Thoracic aorta (tissue), 2 donors: ENCODE measurements at places on chromosomes 5 and 9.

- DNase-seq = no peak
These were observed 155.1 kb upstream of the ARRDC3 start for GRCh38 chr5:91538179-91538578.

- no peak for DNase-seq
These were observed 151.9 kb downstream of the MACROH2A1 start for GRCh38 chr5:135246923-135247795.

DNA sequence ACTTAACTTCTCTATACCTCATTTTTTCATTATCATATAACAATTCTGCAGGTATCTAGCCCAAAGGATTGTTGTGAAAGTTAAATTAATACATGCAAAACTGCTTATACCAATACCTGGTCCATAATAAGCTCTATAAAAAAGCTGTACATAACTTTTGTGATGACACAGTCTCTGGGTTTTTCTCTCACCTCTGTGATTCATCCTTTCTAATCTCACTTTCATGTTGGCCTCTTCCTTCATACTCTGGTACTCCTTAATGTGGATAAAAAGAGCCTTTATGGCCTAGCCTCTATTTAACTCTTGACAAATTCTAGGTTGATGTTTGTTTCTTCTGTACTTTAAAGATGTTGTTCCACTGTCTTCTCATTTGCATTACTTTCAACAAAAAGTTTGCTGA is 162.9 kb upstream of the ACOT12 start:
- no peak for DNase-seq

DNA sequence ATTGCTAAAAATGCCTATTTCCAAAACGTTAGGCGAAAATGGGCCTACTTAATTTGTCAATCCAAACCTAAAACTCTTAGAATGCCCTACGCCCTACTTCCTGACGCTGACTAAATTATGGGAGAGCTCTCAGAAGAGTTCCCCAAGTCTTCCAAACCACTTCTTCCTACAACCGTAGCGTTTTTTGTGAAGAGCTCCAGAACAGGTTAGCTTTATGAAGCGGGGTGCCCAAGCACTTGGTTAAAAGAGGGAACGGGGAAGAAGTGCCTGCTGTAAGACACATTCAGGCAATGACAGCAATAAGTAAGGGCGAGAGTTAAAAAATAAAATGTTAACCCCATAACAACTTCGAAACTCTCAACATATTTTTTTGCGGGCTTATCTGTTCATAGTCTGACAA is 2.8 kb downstream of the ELAVL2 start:
- no peak for DNase-seq

DNA sequence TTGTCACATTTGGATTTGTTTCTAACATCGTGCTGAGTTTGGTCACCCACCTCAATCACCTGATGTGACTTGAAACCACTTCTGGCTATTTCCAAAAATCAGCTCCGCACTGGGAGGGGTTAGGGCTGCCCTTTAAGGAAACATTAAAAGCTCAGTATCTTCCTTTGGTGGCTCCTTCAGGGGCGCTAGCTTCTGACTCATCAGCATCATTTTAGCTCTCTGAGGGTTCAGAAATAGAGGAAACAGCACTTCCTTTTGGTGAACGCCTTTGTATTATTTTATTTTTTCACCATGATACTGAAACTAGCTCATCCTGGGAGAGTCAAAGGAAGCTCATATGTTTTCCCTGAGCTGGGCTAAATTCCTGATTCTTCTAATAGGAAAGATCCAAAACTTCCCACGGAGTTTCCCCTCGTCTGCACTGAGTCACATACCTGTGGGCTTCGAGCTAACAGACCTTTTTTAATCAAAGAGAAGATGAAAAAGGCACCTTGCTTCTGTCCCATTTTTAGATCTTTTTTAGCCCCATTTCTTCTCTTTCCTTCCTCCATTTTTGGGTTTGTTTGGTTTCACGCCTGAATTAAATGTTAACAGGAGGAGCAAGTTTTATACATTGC is 48.2 kb downstream of the ROPN1L start:
- DNase-seq = no peak

GRCh38 chr5:1515921-1516571 is 7.7 kb downstream of the LPCAT1 start:
- no peak for DNase-seq

DNA sequence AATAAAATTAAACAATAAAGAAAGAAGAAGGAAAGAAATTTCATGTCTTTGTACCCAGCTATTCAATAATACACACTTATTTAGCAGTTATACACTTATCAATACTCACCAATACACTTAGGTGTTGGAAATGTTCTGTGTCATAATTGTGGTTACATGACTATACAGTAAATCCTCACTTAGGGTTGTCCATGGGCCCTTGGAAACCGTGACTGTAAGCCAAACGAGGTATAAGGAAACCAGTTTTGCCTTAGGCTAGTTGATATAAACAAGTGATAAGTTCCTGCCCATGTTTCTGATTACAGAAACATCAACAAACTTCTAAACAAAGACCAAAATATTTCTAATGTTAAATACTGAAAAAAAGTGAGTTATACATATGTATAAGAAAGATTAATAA is 10.0 kb upstream of the SLCO4C1 start:
- DNase-seq = no peak

- no peak for DNase-seq
These were observed 49.5 kb upstream of the ICE1 start for GRCh38 chr5:5372930-5373329.

GRCh38 chr9:72979405-72980100 is 26.7 kb upstream of the ALDH1A1 start:
- no peak for DNase-seq

DNA sequence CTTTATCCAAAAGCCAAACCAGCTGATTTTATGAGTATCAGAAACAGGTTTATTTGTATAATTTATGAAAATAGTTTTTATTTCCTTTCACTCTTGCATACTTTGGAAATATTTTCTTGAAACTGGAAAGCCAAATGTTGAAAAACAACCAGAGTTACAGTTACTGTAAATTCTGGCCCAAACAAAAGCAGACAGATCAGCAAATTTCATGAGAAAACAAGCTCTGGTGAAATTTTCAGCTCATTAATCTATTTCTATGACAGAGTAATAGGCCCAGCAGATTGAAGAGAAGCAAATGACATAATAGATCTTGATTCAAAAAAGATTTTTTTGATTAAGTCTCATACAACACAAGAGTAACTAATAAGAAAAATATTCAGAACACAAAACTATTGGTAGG is 182.7 kb downstream of the ENC1 start:
- DNase-seq = no peak

GRCh38 chr5:160979385-160979784 is 127.4 kb upstream of the ATP10B start:
- no peak for DNase-seq

DNA sequence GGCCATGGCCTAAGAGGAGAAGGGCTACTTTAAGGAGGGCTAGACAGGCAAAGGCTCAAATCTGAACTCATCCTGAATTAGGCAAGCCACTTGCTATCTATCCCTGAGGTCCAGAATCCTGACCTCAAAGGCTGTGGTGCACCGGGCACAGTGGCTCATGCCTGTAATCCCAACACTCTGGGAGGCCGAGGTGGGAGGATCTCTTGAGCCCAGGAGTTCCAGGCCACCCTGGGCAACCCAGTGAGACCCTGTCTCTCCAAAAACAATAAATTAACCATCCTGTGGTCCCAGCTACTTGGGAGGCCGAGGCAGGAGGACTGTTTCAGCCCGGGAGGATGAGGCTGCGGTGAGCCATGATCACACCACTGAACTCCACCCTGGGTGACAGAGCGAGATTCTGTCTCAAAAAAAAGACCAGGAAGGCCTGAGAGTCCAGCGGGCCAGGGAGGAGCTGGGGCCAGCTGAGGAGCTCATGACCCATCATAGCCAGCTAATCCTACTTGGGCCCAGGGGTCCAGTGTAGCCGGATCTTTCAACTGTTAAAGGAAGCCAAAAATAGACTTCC is 4.0 kb downstream of the NOP16 start:
- DNase-seq = no peak

DNA sequence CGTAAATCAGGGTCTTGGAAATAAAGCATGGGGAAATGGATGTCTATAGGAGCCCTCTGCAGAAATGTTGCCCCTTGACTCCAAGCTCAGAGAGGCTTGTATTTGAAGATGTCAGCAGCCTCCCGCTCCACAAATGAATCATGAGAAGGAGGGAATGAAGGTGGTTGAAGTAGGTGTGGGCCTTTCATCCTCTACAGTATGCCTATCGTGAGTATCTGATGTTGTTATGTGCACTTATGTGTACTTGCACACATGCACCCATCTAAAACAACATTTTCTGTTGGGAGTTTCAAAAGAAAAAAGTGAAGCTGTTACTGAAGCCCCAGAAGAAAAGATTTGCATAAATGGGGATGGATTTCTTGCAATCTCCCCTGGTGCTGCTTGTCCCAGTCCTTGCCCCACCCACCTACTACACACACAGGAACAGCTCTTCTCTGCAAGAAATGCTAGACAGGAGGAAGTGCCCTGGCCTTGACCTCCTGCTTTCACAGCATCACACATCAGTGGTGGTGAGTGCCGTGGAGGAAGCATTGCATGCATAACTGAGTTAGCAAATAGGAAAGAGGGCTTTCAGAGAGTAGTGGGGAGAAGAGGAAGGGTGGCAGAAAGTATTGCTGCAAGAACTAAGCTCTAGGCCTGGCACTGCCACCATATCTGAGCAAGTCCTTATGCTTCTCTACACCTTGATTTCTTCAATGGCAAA is 156.1 kb downstream of the SNX18 start:
- no peak for DNase-seq

DNA sequence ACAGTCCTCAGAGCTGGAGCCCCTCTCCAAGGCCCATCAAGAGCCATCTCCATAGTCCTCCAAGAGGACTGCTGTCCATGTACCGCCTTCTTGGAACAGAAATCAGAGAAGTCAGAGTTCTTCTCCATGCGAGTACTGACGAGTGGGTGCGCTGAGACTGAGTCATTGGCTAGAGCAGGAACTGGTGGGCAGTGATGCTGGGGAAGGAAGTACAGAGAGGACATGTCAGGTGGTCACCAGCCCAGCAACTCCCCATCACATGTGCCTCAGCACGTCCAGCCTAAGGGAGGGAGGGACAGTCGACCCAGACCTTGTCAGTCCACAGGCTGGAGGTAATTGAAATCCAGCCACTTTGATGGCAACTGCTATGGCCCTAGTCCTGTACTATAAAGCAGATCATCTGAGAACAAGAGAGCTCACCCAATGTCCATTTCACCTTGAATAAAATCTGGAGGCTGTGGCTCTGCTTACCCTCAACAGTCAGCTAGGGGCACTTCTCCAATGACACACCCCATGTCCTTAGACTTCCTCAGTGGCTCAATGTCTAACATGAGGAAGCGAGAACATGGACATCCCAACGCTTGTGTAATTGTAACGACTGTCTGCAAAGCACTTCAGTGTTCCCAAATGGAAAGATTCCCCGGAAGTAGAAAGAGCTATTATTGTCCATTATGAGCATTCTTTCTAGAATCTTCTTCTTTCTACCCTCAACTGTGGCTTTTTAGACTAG is 15.0 kb upstream of the FBP1 start:
- DNase-seq = no peak

- DNase-seq = no peak
These were observed 7.0 kb downstream of the NFIB start for GRCh38 chr9:14306672-14307660.

GRCh38 chr9:90848866-90849265 is 47.2 kb downstream of the SYK start:
- no peak for DNase-seq

DNA sequence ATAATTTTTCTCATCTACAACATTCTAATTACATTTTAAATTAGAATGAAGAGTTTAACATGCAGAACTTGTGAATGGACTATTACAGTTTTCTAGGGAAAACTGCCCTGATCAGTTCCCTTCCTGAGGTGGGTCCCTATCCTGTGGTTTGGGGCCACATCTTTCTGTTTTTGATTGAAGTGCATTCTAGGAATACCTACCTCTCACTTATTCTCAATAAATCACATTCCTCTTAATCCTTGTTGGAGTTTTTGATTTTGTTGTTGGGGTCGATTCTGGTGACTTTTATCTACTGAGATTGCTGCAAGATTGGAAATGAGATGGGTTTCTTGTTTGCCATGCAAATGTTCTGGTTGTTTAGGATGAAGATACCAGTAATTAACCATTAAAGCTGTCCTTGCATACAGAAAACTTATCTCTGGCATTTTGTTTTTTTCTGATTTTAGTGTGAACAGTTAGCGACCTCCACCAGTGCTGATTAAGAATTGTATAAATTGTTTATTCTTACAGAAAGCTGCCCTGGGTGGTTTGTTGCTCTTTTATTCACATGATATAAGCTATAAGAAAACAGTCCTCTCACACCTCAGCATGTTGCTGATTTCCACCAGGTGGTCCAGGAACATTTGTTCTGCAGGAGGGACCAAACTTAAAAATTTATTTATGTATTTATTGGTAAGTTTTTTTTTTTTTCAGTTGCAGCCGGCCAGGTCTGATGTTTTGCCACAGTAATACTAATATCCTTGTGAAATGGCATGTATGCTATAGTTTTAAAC is 269.9 kb downstream of the FANCC start:
- no peak for DNase-seq

GRCh38 chr5:21919414-21920022 is 933.6 kb downstream of the CDH12 start:
- no peak for DNase-seq

GRCh38 chr5:28421141-28421540 is 1382.8 kb upstream of the CDH9 start:
- no peak for DNase-seq

- DNase-seq = no peak
These were observed 293.4 kb upstream of the PTGER4 start for GRCh38 chr5:40386289-40386688.

DNA sequence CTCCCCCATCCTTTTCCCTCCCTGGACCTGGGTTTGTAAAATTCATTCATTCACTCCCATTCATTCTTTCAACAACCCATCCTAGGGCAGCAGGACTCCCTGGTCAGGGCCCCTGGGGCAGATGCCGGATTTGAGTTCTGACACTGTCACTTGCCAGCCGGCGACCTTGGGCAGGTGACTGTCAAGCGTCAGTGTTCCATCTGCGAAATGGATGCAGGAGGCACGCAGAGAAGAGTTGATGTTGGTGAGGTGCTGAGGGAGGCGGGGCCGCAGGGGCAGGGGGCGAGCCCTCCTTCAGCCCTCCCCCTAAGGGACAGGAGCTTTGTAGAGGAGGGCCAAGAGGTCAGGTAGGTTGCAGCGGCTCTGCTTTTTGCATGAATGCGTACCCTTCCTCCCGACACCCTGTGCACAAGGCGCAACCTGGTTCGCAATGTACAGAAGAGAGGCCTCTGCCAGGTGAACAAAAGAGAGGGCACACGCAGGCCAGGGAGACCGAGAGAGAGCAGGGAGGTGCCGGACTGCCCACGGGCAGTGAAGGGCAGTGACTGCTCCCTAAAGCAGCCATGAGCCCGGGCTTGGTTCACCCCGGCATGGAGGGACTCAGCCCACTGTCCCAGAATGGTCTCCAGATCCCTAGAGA is 128.1 kb downstream of the BARX1 start:
- DNase-seq = no peak

- DNase-seq = no peak
These were observed at the start of gene RNF38 for GRCh38 chr9:36399980-36400331. Gene RNF38, minus strand, starts transcription at chr9:36400269. Its CDS starts 161 bp downstream, at chr9:36400108.

- no peak for DNase-seq
These were observed 5.0 kb downstream of the CMYA5 start for GRCh38 chr5:79694652-79695051.
